ENCODE measurements at places on chromosomes 7 and 10.

GRCh38 chr7:13188236-13188805 is 500.9 kb downstream of the ARL4A start:
- DNase-seq: no peak

DNA sequence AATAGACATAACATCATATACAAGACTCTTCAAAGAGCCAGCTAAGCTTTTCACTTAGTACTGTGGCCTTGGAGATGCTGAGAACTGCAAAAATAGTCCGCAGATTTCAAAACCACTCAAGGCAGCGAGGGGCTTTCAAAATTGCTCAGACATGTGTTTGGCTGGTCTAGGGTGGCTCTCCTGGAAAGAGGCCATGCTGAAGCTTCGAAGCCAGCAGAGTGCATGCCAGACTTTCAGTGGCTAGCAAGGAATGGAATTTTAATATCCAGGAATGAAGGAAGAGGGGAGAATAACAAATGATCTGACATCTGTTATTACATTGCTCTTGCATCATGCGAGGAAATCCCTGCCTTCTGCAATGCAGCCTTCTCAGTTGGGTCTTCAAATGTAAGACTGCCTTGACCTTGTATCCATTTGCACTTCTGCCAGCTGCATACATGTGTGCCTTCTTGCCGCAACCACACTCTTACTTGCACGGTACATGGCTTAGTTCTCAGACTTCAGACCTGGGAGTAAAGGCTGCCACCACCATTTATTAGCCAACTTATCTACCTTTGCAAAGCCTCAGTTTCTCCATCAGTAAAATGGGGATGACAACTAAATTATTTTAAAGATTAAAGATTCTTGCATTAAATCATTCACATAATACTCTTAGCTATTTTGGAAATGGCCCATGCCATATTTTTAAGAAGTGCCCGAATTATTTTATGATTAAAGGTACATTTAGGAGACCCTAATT is 55.9 kb downstream of the ITIH5 start:
- peak; percentile 48 for DNase-seq

DNA sequence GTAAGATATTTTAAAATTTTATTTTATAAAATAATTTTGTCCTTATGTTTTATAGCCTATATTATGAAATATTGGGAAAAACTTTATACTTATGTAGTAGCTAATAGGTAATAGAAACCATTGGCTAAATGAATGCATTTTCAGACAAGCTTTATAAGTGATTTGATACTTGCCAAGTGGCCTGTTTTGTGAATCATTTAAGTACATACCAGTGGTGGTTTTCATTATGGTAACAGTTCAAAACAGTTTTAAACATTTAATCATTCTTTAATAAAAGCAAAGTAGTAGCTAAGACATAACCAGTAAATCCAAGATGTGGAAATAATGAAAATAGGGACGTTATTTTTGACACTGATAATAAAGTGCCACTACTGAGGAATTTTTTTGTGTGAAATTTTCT is 182.2 kb downstream of the PHF14 start:
- no peak for DNase-seq

- no peak for DNase-seq
Observed at GRCh38 chr7:135745703-135746312, 2.8 kb downstream of the FAM180A start.

- DNase-seq: no peak
Observed at GRCh38 chr10:49220031-49220430, 31.8 kb upstream of the TMEM273 start.

- no peak for DNase-seq
Observed at GRCh38 chr10:78745441-78745840, 323.3 kb upstream of the ZMIZ1 start.

DNA sequence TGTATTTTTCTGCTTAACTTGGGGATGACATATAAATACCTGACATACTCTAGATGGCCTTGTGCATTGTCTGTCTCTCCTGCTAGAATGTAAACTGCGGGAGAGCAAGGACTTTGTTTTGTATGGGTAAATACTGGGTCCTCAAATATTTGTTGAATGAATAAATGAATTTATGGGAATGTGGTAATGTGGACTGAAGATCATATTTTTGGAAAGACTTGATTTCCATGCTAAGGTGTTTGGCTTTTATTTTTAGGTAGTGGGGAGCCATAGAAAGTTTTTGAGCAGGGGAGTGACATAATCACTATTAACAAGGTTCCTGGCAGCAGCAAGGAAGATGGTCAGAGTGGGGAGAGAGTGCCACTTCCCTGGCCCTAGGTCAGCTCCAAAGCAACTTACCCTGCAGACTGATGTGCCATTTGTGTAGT is 27.0 kb downstream of the UBTD1 start:
- no peak for DNase-seq

DNA sequence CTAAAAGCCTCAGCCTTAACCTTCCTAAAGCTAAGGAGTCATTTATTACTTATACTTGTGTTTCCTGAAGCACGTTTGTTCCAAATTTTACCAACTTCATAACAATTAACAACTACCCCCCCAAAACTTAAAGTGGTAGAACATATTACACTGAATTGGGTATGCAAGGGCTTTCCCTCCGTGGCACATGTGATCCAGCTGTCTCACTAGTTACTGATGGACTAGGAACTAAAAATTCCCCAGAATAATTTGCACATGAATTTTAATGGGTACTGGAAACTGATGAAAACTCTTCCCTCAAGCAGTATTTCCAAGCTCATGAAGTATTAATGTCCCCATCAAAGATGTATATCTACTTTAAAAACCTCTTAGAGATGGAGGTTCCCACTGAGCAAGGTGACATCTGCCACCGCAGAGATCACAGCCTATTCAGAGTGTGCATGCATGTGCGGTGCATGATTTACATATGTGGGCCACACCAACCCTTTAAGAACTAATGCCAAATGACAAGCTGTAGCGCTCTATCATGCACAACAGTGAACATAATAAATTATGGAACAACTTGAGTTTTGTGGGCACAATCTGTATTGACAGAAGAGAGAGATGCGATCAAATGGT is 139.9 kb upstream of the ADCY1 start:
- DNase-seq: no peak

GRCh38 chr10:77636282-77636966 is 1.2 kb downstream of the KCNMA1 start:
- no peak for DNase-seq

- no peak for DNase-seq
Observed at GRCh38 chr10:34814913-34815184, 247 bp downstream of the PARD3 start.

DNA sequence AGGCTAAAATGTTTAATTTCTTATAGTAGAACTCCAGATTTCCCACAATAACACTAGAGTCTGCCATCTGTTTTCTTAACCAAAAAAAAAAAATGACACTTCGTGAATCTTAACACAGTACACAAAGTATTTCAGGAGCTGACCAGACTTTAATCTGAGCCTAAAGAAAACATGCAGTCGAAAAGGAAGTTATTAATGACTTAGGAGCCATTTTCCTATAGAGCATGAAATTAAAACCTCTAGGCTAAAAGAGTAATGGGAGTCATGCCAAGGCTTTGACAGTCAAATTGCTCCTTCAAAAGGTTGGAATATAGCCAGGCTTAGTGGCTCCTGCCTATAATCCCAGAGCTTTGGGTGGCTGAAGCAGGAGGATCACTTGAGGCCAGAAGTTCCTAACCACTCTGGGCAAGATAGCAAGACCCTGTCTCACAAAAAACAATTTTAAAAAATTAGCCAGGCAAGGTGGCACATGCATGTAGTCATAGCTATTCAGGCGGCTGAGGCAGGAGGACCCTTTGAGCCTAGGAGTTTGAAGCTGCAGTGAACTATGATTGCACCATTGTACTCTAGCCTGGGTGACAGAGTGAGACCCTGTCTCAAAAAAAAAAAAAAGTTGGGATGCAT is 13.6 kb downstream of the MICU1 start:
- peak; percentile 83 for DNase-seq

DNA sequence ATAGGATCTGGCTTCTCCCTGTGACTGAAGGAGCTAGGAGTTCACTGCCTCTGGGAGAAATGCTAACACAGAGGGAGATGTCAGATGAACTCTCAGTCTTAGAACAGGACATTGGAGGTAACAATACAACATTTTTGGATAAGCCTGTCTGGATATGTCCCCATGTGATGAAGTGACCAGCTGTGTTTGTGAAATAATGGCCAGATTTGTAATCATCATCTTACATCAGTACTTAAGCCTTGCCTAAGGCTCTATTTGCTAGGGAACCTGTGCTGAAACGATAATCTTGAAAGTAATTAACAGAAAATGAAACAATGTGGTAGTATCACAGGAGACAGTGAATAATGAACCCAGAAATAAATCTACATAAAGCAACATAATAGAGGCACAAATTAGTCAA is 56.2 kb downstream of the CRPPA start:
- DNase-seq: no peak

DNA sequence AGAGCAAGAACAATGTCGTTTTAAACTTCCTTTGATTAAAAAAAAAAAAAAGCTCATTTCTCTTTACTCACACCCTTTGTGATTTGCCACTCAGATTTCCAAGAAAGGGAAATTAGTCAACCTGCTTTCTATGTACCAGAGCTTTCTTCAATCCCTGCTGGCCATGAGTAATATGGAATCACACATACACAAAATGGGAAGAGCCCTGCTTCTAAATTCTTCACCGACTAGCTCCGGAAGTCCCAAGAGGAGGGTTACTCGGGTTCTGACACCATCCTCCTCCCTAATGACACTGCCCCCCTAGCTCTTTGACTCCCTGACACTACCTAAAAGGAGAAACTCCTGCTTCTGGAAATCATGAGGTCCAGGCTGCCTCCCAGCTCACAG is 81.8 kb upstream of the SFMBT2 start:
- DNase-seq: no peak

GRCh38 chr7:113373863-113374262 is 255.5 kb upstream of the SMIM30 start:
- no peak for DNase-seq

DNA sequence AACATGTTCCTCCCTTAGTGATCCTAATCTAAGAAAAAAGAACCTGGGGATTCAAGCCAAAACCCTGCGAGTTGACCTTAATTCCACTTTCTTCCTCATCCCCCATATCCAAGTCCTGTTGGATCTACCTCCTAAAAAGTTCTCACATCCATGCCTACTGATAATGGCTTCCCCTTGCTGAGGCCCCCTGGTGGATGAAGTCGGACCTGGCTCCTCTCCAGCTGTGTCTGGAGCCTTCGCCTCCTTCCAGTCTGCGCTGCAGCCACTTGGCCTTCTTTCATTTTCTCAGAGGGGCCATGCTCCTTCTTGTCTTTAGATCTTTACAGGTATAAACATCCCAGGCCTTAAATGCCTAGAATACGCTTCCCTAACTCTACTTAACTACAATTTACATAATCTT is 8.1 kb downstream of the PDE1C start:
- DNase-seq: peak; percentile 57

DNA sequence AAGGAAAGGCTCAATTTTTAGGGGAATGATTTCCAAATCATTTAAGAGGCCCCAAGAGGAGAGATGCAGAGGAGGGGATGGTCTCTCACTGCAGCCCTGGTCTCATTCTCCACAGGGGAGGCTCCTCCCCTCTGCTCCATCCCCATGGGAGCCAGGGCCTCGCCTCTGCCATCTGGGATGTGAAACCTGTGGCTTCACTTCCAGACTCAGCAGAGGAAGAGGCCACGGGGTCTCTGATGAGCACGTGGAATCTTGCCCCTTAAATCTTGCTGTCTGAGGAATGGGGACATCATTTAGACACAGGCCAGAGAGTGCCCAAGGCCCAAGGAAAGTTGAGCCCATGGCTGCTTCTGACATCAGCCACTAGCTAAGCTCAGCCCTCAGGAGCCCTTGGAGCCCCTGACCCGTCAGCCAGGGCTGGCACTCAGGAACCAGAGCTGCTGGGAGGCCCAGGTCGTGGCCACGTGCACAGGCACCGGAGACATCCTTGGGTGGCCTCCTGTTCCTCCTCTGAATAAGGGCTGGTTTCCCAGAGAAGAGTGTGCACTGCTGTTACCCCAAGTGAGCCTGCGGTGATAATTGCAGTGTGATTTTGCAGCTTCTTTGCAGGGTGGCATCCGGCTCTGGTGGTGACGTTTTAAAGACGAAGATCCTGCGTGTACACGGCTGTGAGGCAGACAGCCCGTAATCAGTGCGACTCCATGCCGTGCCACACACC is 50.5 kb downstream of the VIPR2 start:
- DNase-seq: no peak

DNA sequence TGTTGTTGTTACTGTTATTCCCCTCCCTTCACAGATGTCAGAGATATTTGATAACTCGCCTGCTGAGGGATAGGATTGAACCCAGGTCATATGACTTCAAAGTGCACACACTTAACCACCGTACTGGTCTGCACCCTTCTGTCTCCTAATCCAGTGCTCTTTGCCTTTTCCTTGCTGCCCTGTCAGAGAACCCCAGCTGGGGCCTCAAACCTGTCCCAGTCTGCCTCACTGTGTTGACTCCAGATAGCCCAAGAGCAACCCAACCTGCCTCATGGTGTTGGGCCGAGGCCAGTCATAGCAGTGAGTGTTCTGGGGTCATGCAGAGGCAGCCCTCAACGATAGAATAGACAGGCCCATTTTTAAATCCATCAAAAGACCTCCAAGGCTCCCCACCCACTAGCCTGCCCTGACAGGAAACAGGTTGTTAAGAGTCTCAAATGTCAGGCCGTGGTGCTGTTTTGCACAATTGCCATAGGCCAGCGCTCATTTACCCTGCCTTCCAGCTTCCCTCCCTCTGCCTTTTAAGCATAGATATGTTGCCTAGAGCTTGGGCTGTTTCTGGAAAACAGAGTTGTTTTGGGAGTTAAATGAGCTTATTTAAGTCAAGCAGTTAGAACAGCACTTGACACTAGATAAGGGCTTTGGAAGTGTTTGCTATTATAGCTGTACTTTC is 37.0 kb upstream of the PDCD4 start:
- no peak for DNase-seq

GRCh38 chr7:155298288-155298833 is 683 bp downstream of the INSIG1 start:
- no peak for DNase-seq

GRCh38 chr7:81029511-81029910 is 110.7 kb upstream of the SEMA3C start:
- peak; percentile 38 for DNase-seq

DNA sequence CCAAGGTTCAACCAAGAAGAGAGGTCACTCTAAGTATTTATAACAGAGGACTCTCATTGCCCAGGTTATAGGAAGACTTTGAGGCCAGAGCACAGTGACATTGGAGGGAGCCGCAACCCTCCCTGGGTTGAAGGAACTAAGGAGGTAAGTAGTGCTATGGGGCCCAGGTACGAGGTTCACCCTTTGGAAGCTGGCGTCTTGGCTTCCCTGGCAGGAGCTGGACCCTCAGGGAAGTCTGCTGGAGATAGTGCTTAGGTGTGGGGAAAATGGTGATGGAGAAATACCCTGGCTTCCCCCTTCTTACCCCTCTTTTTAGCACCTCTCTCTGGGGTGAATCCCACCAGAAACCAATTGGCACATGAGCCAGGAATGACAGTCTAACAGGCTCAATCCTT is 317.9 kb upstream of the ZNF32 start:
- no peak for DNase-seq

DNA sequence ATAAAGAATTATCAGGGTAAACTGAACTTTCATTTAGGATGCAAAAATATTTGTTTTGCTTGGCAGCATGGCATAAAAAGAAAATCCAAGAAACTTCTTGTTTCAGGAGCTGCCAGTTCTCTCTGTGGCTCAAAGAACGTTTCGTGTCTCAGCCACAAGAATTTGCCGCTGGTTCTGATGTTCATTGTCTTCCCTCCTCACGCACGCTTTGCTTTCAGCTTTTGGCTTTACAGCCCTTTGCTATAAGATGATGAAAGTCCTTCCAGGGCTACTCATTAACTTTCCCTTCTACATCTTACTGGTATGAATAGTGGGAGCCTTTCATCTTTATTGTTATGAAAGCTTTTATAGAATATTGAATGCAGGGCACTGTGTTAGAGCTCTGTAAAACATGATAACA is 124.7 kb downstream of the BICC1 start:
- DNase-seq: no peak

- DNase-seq: no peak
Observed at GRCh38 chr7:135283959-135284638, 50.5 kb downstream of the STRA8 start.
